ENCODE measurements at places on chromosomes 16 and 17. TPM values are rescaled to one million over a fixed set of nuclear protein-coding genes. Genes with fewer than 3 reads are reported as not detected.

USP36 gene
- total RNA-seq: 31.8 TPM

RASD1 gene
- total RNA-seq: 0.68 TPM

MEFV gene
- total RNA-seq: under 0.01 TPM

TBC1D3K gene
- not detected for total RNA-seq

CRISPLD2 gene
- 0.36 TPM for total RNA-seq

ADAM11 gene
- under 0.01 TPM for total RNA-seq

ALDH3A2 gene
- total RNA-seq: 233 TPM

ZPBP2 gene
- not detected for total RNA-seq

CDH15 gene
- total RNA-seq: 0.34 TPM

SULT1A3 gene
- 1.0 TPM for total RNA-seq

HCRT gene
- total RNA-seq: not detected

KRTAP9-4 gene
- not detected for total RNA-seq

SYT17 gene
- 0.34 TPM for total RNA-seq

ETV4 gene
- 4.8 TPM for total RNA-seq

ABCC12 gene
- total RNA-seq: not detected

ZNF213 gene
- 22.8 TPM for total RNA-seq

EDC4 gene
- total RNA-seq: 36.6 TPM

PRSS22 gene
- 7.5 TPM for total RNA-seq

PER1 gene
- 74.1 TPM for total RNA-seq

ANKFN1 gene
- not detected for total RNA-seq

TPSG1 gene
- not detected for total RNA-seq

MAF gene
- total RNA-seq: 3.8 TPM

GLTPD2 gene
- not detected for total RNA-seq

ABCC6 gene
- under 0.01 TPM for total RNA-seq

C1QTNF8 gene
- not detected for total RNA-seq

SNX20 gene
- not detected for total RNA-seq

KRT24 gene
- total RNA-seq: 3.4 TPM

Data from nasal cavity respiratory epithelium epithelial cell of viscerocranial mucosa (primary cell).